ENCODE measurements at places on chromosomes 2 and 18.

DNA sequence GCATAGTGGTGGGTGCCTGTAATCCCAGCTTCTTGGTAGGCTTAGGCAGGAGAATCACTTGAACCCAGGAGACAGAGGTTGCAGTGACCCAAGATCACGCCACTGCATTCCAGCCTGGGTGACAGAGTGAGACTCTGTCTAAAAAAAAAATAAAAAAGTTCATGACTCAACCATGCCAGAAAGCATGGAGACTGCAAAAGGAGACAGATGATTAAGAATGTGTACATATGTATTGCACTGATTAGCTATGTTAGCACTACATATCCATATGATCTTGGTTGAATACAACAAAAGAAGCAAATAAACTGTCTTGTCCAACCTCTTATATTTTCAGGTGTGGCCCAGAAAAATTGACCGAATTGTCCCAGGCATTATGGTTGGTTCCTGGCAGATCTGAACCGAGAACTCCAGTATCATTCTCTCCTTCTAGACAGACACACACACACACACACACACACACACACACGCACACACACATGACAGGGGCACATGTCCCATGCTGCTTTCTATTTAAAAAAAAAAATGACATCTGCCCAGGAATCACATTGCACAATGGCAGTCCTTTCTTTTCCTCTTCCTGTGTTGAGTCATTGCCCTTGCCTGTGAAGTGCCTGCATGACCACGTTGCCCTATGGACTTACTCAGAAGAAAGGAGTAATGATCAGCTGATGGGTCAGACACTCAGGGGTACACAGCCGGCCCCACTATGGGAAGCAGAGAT lies 65.6 kb downstream of the MYCN start:
- DNase-seq: peak; percentile 91

DNA sequence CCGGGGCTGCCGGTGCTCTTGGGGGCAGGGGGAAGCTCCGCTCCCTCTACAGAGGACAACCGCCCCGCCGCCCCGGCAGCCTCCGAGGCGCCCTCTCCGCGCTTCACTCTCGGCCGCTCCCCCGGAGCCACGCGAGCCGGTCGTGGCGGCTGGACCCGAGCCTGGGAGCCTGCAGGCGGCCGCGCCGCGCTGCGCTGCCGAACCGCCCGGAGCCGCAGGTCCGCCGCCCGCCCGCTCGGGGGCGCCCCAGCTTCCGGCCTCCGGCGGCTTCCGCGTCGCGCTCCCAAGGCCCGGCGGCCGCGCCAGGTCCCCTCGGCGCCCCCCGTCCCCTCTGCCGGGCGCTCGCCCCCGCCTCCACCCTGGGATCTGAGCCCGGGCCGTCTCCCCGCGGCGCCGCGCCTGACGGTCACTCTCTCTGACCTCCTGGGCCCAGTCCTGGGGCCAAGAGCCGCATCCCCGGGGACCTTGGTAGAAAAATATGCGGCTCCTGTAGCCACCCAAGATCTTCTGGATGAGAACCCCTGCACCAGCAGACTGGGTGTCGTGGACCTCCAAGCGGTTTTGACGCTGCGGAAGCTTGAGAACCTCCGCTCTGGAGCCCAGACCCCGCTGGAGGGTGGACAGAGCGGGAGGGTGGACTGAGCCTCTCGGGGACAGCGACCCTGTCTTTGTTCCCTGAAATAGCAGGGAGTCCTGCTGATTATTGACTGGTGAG lies 44.3 kb downstream of the SERTAD2 start:
- peak; percentile 83 for DNase-seq

DNA sequence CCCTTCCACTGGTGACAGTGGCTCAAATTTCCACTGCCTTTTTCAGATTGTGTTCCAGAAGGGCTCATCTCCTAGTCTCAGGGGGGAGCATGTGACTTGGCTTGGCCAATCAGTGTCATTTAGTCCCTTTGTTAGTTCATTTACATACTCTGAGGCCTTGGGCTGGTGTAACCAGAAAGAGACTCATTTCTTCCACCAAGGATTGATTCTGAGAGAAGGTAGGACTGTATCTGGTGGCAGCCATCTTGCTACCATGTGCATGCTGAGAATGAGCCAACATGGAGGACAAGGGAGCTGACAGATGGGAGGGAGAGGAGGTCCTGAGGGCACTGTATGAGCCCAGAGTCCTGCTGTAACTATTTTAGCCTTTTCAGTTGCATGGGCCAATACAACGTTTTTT lies 191.7 kb downstream of the THSD7B start:
- no peak for DNase-seq

DNA sequence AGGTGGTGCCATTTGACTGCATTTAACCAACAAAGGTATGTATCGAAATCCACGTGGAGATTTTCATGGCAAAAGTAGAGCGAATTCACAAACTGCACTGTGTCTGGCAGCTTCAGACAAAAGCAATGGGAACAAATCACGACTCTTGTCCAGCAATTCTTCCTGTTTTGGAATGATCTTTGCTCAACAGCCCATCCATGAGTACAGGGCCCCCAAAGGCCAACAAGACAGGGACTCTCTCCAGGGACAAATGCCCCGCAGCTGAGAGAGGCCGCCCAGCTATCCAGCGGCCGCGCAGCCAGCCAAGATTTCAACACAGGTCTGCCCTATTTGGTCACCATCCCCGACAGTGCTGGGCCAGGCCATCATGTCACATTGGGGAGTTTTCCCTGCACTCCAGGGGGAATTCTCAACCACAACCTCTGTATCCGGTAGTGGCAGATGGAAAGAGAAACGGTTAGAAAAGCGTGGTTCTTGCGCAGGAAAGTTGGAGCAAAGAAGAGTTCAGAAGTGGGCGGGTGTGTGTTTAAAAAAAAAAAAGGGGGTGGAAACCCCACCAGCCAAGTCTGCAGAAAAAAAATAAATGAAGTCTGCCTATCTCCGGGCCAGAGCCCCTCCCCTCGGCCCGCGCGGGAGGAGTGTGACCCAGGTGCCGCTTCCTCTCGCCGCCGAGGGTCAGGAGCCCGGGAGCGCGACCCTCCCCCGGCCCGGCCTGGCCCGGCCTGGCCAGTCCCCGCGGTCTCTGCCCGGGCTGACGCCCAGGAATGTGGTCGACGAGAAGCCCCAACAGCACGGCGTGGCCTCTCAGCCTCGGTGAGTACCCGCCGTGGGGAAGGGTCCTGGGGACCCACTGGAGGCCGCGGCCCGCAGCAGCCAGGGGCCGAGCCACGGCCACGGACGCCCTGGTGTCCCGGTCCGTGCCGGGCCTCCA lies at the start of gene GYPC:
Gene GYPC (plus strand): TSS at position 659 of the 931 bp plus-strand sequence. CDS start 106 bp downstream, at position 765.
- peak; percentile 59 for DNase-seq

- DNase-seq: no peak
These were observed 1.8 kb downstream of the BARD1 start for GRCh38 chr2:214807653-214808052.

GRCh38 chr18:9095297-9096006 lies 7.0 kb upstream of the NDUFV2 start:
- DNase-seq: peak; percentile 83

DNA sequence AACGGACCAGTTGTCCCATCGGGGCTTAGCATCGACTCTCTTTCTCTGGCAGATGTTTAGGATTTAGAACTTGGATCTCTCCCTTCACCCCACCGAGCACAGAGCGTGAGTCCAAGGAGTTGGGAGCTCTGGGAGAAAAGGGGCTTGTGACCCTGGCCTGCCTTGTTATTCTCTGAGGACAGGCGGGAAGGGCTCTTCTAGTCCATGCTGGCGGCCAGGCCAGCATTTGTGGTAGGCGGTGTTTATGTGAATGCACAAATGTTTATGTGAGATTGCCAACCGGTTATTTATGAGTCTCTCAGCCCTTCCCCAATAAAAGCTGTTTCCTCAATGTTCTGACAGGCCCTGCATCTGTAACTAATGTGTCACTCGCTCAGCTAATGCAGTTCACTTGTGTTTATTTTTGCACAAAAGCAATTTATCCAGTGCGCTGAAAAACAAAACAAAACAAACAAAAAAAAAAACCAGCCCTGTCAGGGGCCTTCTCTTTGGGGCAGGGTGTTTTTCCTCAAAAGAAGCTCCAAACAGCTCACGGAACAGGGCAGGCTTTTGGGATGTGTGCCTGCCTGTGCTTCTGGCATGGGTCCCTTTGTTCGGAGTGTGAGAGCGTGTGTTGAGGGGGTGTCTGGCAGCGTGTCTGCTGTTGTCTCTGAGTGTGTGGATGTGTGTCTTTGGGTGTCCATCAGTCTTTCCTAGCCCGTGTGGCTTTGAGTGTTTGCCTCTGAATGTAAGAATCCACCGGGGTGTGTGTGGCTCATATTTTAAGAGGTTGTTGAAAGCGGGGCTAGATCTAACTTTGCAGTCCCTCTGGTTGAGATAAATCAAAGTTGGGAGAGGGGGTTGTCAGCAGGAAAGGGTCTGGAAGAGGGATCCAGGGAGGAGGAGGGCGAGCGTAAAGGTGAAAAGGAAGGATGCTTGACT lies 52.8 kb upstream of the HAAO start:
- no peak for DNase-seq

GRCh38 chr2:11500702-11501303 lies 33.0 kb upstream of the GREB1 start:
- no peak for DNase-seq

Measured in inflammatory macrophage (primary cell).